ENCODE measurements at places on chromosomes 6 and 20. TPM values are rescaled to one million over a fixed set of nuclear protein-coding genes. Genes with fewer than 3 reads are reported as not detected.
A peak's percentile ranks its signal among the peaks of the same experiment; 100 is the strongest.

Gene NRSN1
- total RNA-seq: 0.14 TPM

Gene EPM2A
- total RNA-seq: 2.5 TPM

GRCh38 chr6:129575378-129576118, 134.4 kb downstream of the ARHGAP18 start:
- DNase-seq: peak; percentile 15

Gene RIN2
- total RNA-seq: 9.8 TPM

Gene TSHZ2
- total RNA-seq: not detected
